Renal cortical epithelial cell (primary cell): ENCODE measurements at places on chromosomes 3 and 15.
A peak's percentile ranks its signal among the peaks of the same experiment; 100 is the strongest.

GRCh38 chr15:83475551-83475950, 28.4 kb downstream of the SH3GL3 start:
- DNase-seq = peak; percentile 35

GRCh38 chr3:55639896-55640765, 153.0 kb upstream of the WNT5A start:
- no peak for DNase-seq

DNA sequence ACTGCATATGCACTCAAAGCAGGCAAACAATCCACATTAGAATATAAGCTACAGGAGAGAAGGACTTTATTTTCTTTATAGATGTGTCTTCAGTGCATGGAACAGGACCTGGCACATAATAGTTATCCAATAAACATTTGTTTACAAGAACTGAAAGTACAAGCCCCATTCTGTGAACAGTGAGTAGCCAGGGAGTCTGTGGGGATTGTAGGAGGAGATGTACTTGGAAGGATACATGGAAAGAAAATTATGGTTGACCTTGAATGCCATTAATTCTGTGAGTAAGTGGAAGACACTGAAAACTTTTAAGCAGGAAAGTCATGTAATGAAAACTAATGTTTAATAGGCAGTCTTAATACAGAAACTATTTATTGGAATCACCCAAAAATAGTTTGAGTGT, 28.3 kb downstream of the MASP1 start:
- DNase-seq = peak; percentile 37

GRCh38 chr15:31263751-31264558, 62.7 kb upstream of the KLF13 start:
- DNase-seq = peak; percentile 53

DNA sequence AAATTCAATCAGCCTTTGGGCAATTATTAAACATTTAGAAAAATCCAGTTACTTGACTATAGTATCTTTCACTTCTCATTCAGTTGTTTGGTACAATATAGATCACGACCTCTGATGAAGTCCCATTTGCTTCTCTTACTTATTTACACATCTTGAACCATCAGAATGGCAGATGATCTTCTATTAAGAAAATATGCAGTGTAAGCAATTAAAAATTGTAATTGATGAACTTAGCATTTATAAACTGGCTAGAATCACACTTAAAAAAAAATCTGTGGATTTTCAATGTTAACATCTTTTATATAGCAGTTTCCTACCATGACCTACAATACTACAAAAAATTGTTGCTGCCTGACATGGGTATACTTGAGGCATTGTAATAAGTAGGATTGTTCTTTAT, 395.5 kb upstream of the CNTN4 start:
- no peak for DNase-seq

DNA sequence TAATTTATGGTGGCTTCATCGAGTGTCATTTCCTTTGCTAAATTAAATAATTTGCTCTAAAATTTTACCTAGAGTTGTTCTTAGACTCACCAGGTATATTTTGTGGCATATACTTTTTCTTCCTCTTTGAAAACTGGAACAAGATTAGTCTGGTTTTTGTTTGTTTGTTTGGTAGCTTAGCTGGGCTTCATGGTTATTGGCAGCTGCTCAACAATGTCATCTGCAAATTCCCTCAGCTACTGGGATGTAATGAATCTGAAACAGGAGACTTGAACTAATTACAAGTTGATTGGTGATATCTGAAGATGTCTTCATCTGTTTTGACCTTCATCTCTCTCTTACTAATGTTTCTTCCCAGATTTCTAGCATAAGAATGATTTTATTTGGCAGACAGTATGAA, 270.5 kb upstream of the P2RY1 start:
- peak; percentile 40 for DNase-seq

DNA sequence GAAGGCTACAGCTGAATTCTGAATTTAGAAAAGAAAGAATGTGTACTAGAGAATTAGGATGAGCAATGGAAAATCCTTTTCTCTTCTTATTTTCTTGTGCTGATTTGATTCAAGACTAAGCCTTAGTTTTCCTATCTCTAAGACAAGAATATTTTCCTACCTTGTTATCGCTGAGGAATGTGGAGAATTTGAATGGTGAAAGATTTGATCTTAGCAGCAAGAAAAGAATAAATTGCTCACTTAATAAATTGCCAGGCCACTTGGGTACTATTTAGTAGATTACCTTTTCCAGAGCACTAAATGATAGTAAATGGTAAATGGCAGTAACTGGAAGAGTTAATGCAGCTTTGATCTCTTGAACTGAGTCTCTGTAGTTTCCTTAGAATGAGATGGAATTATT, 145.7 kb upstream of the MEIS2 start:
- DNase-seq = no peak

DNA sequence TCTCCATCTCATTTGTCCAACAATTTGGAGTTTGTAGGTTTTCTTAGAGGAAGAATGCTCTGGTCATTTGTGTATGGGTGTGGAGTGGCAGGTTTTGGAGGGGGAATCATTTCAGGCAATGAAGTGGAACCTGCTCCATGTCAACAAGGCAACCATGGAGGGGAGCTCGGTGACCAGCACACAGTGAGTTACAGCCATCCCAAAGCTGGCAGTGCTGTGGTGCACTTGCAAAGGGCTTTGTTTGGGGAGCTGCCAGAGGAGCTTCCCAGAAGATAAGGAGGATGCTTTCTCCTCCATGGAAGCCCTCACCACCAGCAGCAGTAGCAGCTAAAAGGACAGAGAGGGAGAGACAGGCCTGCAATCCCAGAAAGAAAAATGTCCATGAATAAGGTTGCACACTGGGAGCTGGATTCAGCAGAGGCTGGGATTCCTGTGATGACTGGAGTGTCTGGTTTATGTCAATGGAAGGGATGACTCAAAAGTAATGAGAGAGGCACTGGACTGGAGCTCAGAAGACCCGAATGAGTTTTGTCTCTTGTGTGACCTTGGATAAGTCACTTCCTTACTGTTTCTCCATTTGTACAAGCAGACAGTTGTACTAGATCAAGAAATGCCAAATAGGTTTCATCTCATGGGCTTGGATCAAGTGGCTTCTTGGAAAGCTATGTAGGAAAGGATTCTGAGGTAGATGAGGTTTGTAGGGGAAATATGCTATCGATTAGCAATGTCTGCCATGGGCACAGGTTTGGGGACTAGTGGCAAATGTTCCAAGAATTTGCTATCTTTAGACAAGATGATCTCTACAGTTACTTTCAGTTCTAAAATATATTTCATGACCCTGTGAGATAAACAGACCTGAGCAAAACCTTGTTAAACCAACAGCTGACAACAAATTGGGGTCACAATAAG, 27.2 kb upstream of the UBE2Q2 start:
- DNase-seq = no peak

- DNase-seq = no peak
Measured at GRCh38 chr3:159865041-159865579, 123.5 kb upstream of the IL12A start.

DNA sequence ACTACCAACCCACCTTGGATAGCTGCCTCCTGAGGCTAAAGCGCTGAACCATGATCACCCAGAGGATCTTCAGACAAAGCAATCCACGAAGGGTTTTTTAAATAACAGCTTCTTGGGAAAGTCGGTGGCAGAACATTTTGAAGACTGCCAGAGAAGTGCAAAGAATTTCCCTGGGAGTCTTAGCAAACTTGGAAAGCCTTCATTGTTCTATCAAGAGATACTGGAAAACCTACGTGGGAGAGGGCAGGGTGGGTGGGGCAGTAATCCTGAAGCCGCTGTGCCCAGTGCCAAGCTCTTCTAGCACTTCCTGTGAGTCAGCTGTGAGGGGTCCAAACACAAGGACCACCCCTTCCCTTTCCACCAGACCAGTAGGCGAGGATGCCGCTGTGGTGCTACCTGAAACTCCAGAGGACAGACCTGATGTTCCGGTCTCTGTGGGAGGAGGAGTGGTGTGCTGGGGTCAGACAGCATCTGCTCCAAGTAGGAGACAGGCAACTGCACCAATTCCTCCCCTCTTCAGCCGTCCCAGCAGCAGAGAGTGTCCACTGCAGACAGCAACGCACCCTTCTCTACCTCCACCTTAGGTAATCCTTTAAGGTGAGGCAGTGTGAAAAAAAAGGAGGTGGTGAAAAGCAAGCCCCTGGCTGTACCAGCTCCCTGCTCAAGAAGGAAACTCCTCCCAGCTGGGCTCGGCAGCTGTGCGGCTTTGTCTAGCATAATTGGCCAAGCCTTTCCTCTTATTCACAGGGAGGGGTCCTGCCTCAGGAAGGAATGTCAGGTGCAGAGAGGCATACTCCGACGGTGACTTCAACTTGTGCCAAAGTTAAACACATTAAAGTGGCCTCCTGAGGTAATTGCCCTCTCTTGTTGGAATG, 99.0 kb downstream of the TMCC1 start:
- DNase-seq = peak; percentile 94

DNA sequence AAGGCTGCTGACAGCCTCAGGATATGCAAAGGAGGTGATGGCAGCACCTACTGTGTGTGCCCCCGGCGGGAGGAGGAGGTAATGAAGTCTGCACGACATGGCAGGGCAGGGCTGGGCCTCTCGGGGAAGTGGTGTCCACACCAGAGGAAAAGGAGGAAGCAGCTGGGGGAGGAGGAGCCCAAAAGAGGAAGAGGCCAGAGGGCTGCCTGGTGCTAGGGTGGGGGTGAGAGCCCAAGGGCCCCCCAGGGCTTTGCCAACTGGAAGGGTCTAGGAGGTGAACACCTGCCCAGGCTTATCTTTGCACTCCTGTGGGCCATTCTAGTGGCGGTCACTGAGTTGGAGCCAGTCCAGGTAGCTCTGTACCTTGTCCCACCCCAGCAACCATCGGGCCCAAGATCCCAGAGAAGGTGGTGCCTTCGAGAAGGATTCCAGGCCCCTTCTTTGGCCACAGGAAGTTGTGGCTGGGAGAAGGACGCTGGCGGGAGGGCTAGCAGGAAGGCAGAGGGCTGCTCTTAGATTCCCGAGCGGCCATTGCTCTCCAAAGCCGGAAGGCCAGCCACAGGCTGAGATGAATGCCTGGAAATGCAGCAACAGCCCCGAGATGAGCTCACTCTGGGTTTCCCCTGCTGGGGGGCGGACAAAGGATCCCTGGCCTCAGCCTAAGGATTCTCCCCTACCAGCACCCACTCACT, 7.0 kb downstream of the GNAI2 start:
- peak; percentile 47 for DNase-seq

DNA sequence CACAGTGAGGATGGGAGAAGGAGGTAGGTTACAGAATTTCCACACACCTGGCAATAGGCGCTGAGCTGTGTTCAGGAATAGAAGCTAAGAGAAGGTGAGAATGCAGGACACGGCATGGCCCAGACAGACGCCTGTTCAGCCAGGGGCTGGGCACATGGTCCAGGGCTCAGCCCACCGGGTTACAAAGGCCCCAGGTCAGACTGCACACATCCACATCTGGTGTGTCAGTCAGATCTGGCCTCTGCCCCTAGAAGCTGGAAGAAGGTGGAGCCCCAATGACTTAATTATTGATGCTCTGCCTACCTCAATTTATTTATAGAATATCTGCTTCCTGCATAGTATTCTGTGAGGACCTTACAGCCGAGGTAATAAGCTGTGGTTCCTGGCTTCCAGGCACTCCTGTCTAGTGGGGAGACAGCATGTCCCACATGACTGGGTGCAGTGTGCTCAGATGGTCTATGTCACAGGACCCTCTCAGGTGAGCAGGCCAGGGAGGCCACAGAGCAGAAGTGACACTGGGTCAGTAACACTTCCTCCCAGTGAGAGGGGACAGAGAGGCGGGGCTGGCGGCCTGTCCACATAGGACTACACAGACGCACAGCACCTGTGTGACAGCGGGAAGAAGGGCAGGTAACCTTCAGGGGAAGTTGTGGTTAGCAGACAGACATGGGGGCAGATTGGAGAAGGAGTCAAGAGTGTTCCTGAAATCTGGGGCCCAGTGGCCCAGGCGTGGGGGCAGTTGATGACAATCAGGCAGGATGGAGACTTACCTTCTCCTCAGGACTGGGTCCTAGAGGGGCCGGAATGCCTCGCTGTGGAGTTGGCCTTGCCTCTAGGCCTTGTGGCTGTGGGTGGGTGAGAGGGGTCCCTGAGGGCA, 38.6 kb upstream of the PLXNA1 start:
- no peak for DNase-seq

- DNase-seq = peak; percentile 27
Measured at GRCh38 chr15:101351736-101352135, 56.7 kb upstream of the SNRPA1 start.

GRCh38 chr3:159675285-159675684, 313.4 kb upstream of the IL12A start:
- DNase-seq = no peak

DNA sequence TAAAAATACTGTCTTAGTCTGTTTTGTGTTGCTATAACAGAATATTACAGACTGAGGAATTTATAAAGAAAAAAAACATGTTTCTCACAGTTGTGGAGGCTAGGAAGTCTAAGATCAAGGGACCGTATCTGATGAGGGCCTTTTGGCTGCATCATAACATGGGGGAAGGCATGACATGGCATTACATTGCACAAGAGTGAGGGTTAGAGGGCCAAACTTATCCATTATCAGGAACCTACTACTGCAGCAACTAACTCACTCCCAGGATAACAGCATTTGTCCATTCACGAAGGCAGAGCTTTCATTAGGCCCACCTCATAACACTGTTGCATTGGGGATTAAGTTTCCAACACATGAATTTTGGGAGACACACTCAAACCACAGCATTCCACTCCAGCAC, 30.3 kb downstream of the SYN2 start:
- no peak for DNase-seq

GRCh38 chr3:55157731-55158130, 229.9 kb upstream of the LRTM1 start:
- peak; percentile 43 for DNase-seq

- DNase-seq = no peak
Measured at GRCh38 chr3:195800240-195800639, 11.5 kb downstream of the MUC4 start.

- DNase-seq = no peak
Measured at GRCh38 chr3:122911901-122912300, 115.7 kb downstream of the SEMA5B start.

DNA sequence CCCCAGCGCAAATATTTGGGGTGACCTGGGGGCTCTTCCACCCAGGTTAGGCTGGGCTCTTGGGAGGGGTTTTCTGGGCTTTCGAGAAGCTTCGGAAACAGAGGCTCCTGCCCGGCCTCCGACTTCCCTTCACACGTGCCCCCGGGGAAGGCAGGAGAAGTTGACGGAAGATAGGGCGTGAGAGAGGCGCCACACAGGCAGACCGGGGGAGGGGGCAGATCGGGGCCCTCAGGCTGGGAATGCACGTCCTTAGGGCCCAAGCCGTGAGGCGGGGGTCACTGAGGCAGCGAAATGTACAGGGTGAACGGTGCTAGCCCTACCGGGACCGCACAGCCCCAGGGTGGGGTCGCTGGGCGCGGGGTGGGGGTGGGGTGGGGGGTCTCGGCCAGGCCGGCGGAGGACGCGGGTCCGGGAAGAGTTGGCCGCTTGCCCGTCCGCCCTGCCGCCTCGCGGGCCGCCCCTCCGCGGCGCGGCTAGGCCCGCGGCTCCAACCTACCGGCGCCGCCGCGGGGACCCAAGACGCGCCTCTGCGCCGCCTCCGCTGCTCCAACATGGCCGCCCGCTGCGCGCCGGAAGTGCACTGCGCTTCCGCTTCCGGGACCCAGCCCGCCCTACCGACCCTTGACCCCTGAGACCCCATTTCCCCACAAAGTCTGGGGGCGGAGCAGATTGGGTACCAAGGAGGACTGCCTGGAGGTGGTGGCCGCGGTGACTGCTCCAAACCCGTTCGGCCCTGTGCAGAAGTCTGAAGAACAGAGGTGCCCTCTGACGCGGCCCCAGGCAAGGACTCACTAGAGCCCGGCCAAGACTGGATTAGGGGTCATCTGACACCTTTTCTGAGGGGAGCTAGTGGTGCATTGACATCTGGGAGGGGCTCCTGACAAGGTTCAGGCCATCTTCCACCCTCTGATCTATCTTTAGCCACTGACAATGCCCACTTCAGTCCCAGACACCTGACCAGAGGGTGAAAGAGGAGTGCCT, at the start of gene CCDC71:
CCDC71 (minus strand) TSS at position 561 of the 981 bp plus-strand sequence. CDS start 2,123 bp downstream, outside the sequence.
- DNase-seq = peak; percentile 13
